ENCODE measurements at places on chromosomes 12 and 14.

- DNase-seq, result no peak
These were observed 11.5 kb downstream of the GPR33 start for GRCh38 chr14:31476131-31476866.

DNA sequence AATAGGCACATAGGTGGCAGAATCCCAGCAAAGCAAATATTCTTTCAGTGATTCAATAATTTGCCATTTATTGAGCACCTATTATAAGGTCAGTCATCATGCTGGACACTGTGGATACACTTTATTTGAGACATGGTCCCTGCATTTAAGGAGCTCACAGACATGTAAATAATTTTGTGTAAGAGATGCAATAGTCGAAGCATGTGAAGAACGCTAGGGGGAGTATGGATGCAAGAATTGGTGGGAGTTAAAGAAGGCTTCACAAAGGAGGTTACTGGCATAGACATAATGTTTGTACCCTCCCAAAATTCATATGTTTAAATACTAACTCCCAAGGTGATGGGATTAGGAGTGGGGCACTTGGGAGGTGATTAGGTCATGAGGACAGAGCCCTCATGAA lies 260.6 kb upstream of the GARIN6 start:
- no peak for DNase-seq

DNA sequence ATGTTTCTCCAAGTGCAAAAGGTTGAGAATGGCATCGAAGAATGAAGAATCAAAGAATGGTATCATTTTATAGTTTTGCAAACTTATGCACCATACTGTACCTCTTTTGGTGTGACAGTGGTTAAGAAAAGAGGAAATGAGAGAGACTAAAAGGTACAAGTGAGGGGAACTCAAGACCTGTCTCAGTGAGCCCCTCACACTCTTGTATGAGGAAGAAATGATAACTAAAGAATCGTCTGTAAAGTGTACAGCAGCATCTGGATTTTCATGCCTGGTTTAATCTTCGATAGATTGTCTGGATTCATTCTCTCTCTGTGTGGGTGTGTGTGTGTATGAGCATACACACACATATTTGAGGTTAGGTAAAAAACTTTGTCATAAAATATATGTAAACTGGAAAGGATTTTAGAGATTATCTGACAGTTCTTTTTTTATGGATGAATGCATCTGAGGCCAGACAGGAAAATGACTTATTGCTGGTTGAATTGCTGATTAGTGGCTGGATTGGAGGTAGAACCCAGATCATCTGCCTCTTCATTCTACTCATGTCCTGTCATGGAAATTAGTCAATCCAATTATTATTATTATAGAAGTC lies 16.0 kb upstream of the SLC38A2 start:
- no peak for DNase-seq

- no peak for DNase-seq
These were observed 255.3 kb downstream of the ANO2 start for GRCh38 chr12:5689773-5690172.

- no peak for DNase-seq
These were observed 33.3 kb upstream of the PPP1CC start for GRCh38 chr12:110775997-110776396.

- no peak for DNase-seq
These were observed 13.2 kb downstream of the NUAK1 start for GRCh38 chr12:106125351-106126095.

DNA sequence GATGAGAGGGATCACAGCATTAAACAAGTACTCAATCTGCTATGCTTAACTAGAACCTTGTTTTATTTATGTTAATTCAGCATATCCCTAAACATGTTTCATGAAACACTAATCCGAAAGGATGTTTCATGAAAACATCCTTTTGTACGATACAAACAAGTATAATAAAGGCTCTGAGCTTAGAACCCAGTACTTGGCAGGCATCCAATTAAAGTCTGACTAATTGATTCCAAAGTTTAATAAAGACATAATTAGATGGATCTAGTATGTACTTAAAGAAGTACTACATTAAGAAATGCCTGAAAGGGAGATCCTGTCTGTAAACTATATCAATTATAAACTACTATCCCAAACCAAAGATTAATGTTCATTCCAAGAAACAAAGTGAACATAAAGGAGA lies 51.8 kb downstream of the SCAF11 start:
- no peak for DNase-seq

- DNase-seq, result no peak
These were observed 11.1 kb downstream of the DICER1 start for GRCh38 chr14:95146079-95146771.

All from left ventricle myocardium inferior (tissue), 1 donor.